GM12864 (cell line): ENCODE measurements at places on chromosomes 5 and 9.

GRCh38 chr5:53089481-53089991, 20.0 kb downstream of the MOCS2 start:
- peak; percentile 33 for DNase-seq

DNA sequence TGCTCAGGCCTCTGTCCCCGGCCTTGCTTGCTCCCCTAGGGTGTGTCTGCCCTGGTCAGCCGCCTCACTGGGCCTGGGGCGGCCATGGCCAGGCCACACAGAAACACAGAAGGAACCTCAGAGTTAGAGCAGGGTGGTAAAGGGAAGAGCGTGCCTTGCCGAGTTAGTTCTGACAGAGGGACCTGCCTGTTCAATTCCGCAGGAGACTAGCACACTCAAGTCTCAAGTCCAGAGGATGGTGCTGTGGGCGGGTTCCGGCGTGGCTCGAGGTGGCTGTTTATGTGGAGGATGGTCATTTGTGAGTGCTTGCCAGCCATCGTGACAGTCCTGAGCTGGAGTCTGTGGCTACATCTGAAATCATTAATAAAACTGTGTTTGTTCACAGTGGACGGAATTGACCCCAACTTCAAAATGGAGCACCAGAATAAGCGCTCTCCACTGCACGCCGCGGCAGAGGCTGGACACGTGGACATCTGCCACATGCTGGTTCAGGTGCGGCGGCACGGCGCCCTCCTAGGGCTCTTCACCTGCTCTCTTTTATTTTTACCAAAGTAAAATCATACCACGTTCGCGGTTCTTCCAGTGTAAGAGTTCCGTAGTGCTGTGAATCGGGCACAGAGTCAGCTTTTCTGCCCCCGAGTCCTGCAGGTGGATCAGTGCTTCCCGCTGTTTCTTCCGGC, 95.5 kb upstream of the CACNA1B start:
- DNase-seq, result no peak

DNA sequence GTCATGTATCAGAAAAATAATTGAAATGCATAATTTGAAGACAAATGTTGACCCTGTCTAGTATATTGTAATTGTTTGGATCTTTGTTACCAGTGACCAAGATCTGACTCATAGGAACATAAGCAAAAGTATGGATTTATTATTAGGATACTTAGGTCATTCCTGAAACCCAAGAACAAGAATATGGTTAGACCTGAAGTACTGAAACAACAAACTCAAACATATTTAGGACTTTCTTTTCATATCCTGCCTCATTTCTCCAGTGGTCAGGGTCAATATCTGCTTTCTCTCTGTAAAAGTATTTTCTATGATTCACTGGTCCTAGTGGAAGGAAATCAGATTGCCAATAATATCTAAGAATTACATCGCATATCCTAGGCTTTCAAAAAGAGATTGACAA, 1937.1 kb upstream of the WWC1 start:
- no peak for DNase-seq

GRCh38 chr5:34842554-34842953, 3.6 kb downstream of the TTC23L start:
- DNase-seq, result no peak

- no peak for DNase-seq
Measured at GRCh38 chr5:100623719-100624118, 88.5 kb downstream of the FAM174A start.

GRCh38 chr5:180719781-180720180, 20.1 kb downstream of the OR2Y1 start:
- DNase-seq, result no peak

DNA sequence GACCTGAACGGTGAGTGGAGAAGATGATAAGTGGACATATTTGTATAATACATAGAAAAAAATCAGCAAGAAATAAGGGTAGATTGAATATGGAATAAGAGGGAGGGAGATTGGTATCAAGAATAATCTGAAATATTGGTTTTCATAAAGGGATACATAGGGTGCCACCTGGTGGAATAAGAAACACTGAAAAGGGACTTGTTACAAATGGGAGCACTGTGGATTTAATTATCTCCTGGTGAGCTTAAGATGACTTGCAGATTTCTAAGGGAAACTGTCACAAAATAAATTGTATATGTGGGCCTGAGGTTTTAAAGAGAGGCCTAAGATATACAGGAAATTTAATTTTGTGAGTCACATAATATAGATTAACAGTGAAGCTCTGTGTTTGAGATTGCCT, 1403.5 kb upstream of the CDH18 start:
- DNase-seq, result no peak

- no peak for DNase-seq
Measured at GRCh38 chr5:141646026-141646425, 5.2 kb downstream of the FCHSD1 start.

DNA sequence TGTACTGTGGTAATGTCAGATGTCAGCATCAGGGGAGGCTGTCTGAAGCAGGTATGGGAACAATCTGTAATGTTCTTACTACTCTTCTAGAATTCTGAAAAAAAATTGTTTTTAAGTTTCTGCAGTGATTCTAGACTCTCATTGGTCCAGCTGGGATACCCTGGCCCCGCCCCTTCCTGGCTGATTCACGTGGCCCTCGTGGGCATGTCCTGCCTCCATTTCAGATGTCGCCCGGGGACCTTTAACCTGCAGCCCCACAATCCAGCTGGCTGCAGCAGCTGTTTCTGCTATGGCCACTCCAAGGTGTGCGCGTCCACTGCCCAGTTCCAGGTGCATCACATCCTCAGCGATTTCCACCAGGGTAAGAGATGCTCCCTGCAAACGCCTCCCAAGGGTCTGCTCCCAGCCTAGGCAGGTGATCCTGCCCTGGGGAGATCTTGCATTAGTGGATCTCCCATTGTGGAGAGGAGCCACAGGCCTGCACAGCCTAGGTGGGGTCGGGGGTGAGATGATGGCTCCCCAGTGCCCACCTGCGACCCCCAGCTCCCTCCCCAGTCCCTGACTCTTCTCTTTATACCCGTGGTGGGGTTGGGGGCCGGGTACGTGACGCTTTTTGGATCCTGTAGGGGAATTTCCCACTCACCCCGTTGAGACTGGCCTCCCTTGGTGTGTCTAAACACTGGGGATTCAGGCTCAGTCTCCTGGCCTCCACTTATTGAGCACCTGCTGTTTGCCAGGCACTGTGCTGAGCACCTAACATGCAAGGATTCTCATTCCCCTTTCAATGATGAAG, 36.5 kb downstream of the LAMC3 start:
- DNase-seq, result no peak

DNA sequence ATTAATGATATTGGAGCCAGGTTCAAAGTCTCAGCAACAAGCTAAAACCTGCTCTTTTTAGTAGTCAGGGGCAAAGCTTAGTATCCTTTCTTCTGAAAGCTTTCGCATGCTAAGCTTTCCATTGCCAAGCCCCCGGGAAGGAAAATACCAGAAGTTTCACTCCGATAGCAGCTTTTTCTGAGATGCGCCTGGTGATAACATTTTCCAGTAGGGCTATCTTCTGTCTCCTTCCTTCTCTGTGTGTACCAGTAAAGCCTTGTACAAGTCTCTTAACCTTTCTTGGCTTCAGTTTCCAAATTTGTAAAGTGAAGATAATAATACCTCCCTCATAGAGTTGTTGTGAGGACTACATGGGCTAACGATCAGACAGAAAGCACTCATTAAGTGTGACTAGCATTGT, 36.7 kb downstream of the DOCK8 start:
- no peak for DNase-seq

GRCh38 chr9:108486831-108487230, 369.0 kb downstream of the ACTL7B start:
- no peak for DNase-seq

GRCh38 chr9:113215132-113215531, 5.9 kb downstream of the FKBP15 start:
- DNase-seq, result no peak

- DNase-seq, result no peak
Measured at GRCh38 chr9:123150708-123151503, 117.4 kb downstream of the GPR21 start.

GRCh38 chr9:98287384-98287783, 31.9 kb upstream of the TBC1D2 start:
- no peak for DNase-seq

GRCh38 chr9:103713631-103714030, 380.5 kb upstream of the SMC2 start:
- DNase-seq, result no peak

DNA sequence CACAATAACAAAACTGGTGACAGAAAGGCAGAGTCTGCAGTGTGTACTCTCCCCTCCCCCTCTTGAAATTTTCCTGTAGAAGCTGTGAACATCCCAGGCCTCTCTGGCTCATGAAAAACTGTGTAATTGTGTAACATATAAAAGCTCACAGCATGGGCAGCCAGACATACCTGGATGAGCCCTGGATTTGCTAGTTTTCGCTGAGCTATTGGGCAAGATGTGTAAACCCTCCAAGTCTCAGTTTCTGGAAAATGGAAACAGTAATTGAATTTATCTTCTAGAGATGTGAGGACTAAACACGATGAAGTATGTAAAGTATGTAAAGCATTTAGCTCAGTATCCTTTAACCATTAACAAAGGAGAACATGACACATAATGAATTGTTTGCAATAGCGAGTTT, 143.2 kb upstream of the ANKH start:
- no peak for DNase-seq

- peak; percentile 42 for DNase-seq
Measured at GRCh38 chr9:14322211-14323082, 8.5 kb upstream of the NFIB start.

DNA sequence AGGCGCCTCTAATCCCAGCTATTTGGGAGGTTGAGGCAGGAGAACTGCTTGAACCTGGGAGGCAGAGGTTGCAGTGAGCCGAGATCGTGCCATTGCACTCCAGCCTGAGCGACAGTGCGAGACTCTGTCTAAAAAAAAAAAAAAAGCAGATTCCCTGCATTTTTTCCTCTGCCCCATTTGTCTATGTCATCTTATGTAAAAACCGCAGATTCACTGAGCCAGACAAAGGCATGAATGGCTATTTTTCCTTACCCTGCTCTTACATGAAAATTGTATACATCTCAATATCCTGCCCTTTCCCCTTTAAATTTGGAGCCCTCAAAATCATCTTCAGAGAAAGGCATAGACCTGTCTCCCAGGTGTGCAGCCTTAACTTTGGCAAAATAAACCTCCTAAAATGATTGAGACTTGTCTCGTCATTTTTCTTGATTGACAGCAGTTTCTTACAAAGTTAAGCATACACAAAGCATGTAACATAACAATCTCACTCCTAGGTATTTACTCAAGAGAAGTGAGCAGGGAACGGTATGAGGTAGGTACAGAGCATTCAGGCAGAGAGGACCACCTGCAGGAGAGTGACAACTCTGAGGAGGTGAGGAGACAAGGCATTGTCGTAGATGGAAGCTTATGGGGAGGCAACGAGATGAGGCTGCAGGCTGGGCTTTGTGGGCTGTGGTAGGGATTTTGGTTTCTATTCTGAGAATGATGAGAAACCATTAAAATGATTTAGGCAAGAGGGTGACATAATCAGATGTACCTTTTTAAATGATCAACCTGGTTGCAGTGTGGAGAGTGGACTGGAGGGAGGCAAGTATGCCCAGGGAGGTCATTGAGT, 65.7 kb upstream of the IL6ST start:
- DNase-seq, result no peak

GRCh38 chr9:113998114-113998513, 80.0 kb downstream of the AMBP start:
- DNase-seq, result no peak

DNA sequence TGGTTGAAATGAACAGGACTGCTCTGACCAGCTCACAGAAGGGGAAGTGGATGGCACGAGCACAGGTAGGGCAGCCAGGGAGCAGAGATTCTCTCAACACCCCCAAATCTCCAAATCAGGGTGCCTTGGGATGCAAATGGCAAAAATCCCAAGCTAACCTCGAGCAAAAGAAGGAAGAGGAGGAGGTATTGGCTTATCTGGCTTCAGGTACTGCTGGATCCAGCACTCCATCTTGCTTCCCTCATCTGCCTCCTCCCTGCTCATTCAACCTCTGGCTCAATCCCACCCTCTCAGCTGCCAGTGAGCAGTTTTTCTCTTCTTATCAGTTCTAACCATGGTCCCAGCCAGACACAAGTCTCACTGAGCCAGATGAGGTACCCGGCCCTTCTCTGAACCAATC, 41.6 kb upstream of the GGTA1 start:
- no peak for DNase-seq

DNA sequence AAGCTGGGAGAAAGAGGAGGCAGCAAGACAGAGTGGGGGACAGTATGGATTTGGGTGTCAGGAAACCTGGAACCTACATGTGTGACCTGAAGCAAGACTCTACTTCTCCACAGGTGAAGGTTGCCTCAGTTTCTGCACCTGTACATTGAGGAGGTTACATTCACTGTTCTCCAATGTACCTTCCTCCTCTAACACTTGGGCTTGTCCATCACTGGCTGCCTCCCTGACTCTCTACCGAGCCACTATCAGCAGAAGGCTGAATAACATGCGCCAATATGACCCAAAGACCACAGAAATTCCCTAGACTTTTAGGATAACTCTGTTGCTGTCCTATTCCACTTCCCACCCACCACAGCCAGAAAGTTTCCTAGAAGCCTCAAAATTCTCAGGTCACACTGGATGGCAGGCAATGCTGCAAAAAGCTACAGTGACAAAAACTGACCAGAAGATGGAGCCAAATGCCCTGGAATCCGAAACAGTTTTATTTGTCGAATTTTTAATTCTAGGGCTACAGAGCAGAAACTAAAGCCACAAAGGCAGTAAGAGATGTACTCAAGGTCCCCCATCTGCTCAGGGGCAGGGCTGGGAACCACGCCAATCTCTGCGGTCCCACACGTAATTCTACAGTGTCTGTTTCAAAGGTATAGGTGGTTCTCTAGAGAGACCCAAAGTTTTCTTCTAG, 64.4 kb downstream of the FAM114A2 start:
- DNase-seq, result no peak

DNA sequence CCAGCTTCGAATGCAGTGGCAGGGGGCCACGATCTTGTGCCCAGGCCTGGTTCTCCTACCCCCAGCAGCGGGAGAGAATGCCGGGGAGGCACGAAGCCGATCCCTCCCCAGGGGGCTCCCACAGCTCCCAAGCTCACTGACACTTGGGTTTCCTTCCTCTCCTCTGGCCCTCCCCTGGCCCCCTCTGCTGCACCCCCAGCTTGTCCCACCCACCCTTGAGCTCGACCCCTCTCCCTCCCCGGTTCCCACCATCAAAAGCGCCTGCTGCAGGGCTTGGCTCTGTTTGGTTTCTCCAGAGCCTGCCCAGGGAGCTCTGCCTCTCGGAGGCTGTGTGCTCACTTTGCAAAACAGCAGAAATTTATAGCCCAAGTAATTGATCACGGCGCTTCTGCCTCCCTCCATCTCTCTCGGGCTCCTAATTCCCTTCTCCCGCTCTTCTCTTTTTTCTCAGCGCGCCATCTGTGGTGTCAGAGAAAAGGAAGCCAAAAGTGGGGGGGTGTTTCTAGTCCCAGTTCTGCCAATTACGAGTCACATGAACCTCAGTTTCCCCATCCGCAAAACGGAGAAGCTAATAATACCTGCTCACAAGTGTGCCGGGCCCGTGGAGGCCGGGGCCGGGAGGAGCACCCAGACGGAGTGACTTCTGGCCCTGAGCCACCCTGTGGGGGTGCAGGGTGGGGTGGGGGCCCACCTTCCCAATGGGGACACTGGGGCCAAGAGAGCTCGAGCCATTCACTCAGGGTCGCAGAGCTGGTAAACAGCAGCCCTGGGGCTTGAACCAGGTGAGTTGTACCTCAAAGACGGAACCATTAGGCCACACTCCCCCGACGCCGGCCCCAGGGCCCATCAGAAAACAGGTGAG, 141.2 kb upstream of the IER5L start:
- DNase-seq, result no peak
